Activated CD8-positive, alpha-beta T cell treated with anti-CD3 and anti-CD28 coated beads, Interleukin-2, amount 10 ng/mL, durations not matched to agents 7 days and 5 days (primary cell): ENCODE measurements at places on chromosomes 5 and 9. TPM values are rescaled to one million over a fixed set of nuclear protein-coding genes. Genes with fewer than 3 reads are reported as not detected.

- DNase-seq: no peak
Measured at GRCh38 chr9:136058084-136058483, 37.0 kb downstream of the NACC2 start.

DNA sequence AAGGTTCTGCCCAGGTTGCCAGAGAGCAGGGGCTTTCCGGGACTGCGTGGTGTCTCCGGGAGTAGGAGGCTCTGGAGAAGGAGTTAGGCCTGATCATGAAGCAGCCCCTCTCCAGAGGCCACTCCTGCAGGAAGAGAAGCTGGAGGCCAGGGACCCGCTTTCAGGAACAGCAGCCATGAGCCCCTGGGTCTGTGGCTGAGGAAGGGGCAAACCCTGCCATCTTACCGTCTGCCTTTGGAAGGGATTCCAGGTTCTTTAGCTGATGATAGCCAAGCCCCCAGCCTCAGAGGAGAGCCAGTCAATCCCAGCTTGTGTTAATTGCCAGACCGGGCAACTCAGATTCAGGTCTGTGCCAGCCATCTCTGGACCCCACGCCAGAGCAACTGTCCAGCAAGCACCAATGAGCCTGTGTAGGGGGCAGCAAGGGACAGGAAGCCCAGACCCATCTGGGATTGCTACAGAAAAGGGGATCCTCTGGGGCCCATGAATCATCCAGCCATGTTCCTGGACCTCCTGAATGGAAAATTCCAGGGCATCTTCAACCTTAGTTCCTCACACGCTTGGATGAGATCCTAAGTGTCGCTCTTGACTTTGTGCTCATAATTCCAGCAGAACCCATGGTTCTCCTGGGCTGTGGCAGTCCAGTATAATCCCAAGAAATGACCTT, 42.7 kb upstream of the MVB12B start:
- no peak for DNase-seq

Gene IFNK
- not detected for total RNA-seq

Gene GRXCR2
- not detected for total RNA-seq

GRCh38 chr5:80216096-80216495, 39.8 kb downstream of the SERINC5 start:
- DNase-seq: no peak

- DNase-seq: no peak
Measured at GRCh38 chr9:126365780-126366179, 39.2 kb downstream of the MVB12B start.

GRCh38 chr5:173047838-173048105, 8.4 kb upstream of the CREBRF start:
- DNase-seq: no peak

- no peak for DNase-seq
Measured at GRCh38 chr5:74035521-74035937, 409.5 kb downstream of the ARHGEF28 start.

DNA sequence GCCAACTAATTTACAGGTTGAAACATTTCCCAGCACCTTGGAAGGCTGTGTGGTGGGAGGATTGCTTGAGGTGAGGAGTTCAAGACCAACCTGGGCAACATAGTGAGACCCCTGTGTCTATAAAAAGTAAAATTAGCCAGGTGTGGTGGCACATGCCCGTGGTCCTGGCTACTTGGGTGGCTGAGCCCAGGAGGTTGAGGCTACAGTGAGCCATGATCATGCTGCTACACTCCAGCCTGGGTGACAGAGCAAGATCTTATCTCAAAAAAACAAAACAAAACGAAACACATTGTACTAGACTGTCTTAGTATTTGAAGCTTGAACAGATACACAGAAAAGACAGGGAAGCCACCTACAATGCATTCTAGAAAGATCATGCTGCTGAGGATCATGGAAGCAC, 2.8 kb upstream of the HSDL2 start:
- DNase-seq: peak; percentile 25

Gene ZFP2
- 0.21 TPM for total RNA-seq

Gene VPS13A
- total RNA-seq: 40.2 TPM

Gene ARHGEF37
- 1.0 TPM for total RNA-seq

DNA sequence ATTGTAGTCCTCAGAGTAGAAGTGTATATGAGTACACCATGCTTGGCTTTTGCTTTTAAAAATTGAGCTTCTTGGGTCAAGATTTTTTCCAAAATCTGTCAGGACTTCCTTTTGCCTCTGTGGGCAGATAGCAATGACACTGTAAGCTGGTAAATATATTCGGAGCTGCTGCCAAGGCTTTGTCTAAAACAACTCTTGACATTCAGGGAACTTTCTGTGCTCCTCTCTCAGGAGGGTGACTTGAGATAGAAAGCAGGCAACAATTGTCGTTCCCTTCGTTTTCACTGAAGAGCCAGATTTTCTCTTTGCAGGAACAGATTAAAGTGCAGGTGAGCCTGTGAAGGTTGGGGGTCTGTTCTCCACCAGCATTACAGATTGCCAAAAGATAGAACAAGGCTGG, 230.5 kb downstream of the MAST4 start:
- DNase-seq: no peak

Gene NUTM2G
- total RNA-seq: not detected

GRCh38 chr9:19759066-19759465, 29.8 kb downstream of the SLC24A2 start:
- no peak for DNase-seq

- DNase-seq: no peak
Measured at GRCh38 chr5:73008831-73009230, 53.0 kb downstream of the FCHO2 start.

DNA sequence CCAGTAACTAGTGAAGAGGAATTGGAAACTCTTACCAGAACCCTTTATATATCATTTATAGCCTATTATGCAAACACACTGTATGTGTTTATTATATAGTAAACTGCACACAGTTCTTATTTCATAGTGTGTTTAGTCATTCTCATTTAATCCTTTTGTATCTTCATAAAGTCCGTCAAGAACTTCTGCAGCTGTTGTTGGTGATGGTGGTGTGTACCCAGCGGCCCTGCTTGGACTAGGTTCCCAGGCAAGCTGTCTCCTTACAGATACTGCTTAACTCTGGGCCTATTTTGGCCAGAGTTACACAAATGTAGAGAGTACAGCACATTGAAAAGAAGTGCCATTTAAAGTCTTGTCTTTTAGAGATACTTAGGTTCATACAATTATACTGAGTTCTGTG, 231.9 kb downstream of the NDUFS4 start:
- DNase-seq: no peak

DNA sequence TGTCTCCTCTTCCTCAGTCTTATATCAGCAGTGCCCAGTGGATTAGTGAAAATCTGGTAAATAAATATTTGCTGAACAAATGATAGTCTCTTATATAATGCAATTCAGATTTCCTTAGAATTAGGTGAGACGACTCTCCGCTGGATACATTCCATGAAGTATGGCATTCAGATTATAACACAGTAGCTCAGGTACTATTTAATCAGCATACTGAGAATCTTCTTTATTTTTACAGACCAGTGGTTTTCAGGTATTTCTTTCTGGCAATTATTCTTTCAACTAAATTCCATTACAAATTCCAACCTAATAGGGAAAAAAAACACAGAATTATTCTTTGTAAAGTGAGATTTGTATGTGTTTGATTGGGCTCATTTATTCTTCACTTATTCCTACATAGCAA, 435.5 kb downstream of the TAF11L14 start:
- DNase-seq: no peak

GRCh38 chr5:176446884-176447590, 1.1 kb upstream of the FAF2 start:
- DNase-seq: peak; percentile 23

Gene ROR2
- total RNA-seq: 0.05 TPM
